Liver (tissue), 10 donors: ENCODE measurements at places on chromosomes 16 and 17. TPM values are rescaled to one million over a fixed set of nuclear protein-coding genes. Genes with fewer than 3 reads are reported as not detected.

GRCh38 chr16:84193480-84193879, 2.5 kb downstream of the ADAD2 start:
- H3K4me3 ChIP-seq = no peak overlapping the region
- no peaks in the 10 kb centered on the region for H3K4me1 ChIP-seq
- H3K27me3 ChIP-seq = no peaks in the 10 kb centered on the region
- no peaks in the 10 kb centered on the region for H3K36me3 ChIP-seq

- DNase-seq = no peak
- H3K36me3 ChIP-seq = no peaks in the 10 kb centered on the region
- no peaks in the 10 kb centered on the region for H3K27me3 ChIP-seq
- no peaks in the 10 kb centered on the region for H3K4me1 ChIP-seq
- H3K27ac ChIP-seq = no peak overlapping the region
These were observed 209.6 kb upstream of the NLRP1 start for GRCh38 chr17:5793899-5794298.

DNA sequence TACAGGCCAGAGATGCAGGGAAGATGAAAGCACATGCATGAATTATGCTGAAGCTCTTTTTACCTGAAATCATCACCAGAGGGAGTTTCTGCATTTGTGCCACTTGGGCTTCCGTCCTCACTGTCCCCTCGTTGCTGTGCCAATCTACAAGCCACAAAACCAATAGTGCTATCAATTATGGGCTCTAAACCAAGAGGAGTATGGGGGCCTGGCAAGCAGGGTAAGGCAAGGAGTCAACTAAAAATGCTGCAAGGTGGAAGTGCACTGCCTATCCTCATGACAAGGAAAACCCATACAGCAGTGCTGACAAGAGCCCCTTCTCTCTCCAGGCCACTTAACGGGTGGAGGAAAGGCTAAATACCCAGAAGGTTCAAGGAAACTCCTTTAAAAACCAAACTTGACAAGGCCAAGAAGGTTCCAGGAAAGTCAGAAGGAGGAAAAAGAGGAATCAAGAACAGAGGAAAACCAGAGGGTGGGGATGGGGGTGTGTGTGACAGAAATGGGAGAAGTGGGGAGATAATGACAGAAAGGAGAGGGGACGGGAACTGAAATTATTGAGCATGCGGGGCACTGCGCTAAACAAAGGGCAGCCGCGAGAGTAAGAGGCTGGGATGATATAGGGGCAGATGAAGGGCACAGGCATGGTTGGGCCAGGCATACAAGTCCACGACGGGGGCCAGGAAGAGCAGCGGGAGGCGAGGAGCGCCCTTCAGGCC, 674 bp downstream of the C17orf75 start:
- peaks cover 5% of the 10 kb centered on the region for H3K36me3 ChIP-seq
- peak overlapping the region; percentile 66 for H3K4me3 ChIP-seq
- H3K4me1 ChIP-seq = peaks cover 3% of the 10 kb centered on the region
- H3K27ac ChIP-seq = peak overlapping the region; percentile 67

DNA sequence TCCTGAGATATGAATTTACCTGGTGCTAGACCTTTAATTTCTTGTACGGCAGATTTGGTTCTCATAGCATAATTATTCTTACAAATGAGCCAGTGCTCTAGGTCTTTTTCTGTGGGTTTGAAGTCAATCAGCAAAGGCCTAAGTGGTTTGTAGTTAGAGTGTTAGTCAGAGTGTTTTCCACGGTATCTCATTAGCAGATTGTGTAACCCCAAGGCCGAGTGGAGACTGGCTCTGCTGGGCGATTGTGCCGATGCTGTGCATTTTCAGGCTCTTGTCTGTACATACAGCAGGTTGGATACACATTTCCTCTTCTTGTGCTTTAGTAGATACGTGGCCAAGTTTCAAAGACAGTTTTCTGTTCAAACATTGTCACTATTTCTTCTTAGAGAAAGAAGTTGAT, 78.6 kb upstream of the CA10 start:
- no peak for DNase-seq
- no peaks in the 10 kb centered on the region for H3K27me3 ChIP-seq
- peaks cover 2% of the 10 kb centered on the region for H3K4me1 ChIP-seq
- no peak overlapping the region for H3K4me3 ChIP-seq

The NHLRC4 gene
- total RNA-seq = 7.0 TPM

The CMTM2 gene
- total RNA-seq = 0.50 TPM

The FLYWCH1 gene
- total RNA-seq = 12.2 TPM

The EEF2K gene
- total RNA-seq = 11.5 TPM

The RCVRN gene
- not detected for total RNA-seq
